ENCODE measurements at places on chromosomes 2 and 18.
A peak's percentile ranks its signal among the peaks of the same experiment; 100 is the strongest.

- peak; percentile 43 for DNase-seq
These were observed 5.4 kb downstream of the SPR start for GRCh38 chr2:72892506-72893173.

DNA sequence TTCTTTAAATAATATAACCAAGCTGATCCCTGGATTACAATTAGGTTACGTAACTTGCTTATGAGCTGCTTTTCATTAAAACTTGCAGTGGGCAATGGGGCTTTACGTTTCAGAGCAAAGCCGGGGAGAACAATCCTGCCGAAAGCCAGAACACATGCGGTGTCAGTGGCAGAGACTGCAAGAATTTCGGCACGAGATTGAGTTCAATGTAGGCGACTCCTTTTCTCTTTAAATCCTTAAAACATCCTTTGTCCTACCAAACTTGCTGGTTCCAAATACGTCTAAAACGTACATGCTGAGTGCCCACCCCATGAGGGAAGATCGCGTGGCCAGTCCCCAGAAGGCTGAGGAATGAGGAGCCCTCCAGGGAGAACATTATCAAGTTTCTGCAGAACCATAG, 36.8 kb upstream of the NCOA1 start:
- no peak for DNase-seq

DNA sequence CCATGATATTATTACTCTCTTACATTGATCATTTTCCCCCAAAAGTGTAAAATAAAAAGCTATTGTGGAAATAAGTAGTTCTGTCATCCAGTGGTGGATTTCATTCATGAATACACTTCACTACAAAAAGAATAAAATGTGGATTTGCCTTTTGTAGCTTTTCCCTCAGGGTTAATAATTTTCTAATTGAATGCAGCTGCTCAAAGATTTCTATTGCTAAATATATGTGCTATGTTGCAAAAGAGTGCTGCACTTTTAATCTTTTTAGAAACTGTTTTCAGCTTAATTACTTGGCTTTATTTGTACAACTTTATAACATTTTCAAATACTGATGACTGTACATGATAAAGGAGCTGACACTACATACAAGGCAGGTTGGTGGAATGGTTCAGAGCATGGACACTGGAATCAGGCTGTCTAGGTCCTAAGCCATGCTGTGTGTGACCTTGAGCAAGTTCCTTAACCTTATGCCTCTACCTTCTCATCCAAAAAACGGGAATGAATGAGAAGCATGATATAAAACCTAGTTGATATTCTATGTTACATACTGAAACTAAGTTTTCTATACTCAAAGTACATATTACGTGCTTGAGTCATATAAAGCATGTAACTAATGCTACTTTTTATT, 128.8 kb downstream of the THSD7B start:
- no peak for DNase-seq

DNA sequence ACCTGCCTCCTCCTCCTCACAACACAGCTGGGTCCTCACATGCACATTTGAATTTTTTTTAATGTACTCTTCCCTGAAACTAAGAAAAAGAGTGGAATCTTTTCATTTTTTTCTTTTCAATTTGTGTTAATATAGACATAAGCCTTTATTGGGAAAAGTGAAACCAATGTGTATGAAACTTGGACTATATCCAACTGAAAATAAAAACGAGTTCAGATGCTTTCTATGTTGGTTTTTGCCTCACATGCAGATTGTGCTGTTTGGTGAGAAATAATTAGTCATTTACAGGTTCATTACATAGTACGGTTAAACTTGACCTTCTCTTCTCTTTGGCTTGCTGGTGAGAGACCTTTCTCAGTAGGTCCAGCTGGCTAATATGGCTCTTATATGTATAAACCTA, 515.2 kb upstream of the FANCL start:
- DNase-seq = no peak

DNA sequence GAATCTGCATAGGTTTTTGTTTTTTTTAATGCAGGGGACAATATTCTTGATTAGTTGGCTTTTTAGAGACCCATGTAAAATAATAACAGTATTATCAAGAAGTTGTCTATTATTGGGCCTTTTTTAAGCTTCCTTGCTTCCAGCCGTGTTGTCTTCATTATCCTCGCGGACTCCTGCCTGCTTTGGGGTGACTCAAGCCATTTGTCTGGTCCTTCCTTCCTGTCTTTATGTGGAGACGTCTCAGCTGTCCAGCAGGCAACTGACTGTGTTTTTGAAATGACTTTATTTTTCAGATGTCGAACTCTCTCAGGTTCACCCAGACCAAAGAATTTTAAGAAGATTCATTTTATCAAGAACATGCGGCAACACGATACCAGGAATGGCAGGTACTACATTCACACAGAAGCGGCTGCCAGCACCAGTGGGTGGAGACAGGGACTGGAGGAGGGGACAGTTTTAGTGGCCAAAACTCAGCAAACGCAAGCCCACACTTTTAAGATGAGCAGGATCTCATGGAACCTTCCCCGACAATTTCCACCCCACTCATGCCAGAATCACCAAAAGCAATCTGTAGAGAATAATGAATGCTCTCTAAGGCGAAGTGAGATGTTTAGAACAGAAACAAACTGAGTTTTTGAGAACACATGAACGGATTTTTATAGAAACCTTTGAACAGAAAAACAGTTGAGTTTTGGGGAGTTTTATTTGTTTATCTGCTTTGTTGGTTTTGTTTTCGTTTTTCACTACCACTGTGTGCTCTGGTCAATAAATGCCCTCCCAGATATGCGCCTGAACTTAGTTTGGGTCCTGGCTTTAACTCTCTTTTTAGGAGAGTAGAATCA, 59.1 kb downstream of the CABLES1 start:
- DNase-seq = no peak

DNA sequence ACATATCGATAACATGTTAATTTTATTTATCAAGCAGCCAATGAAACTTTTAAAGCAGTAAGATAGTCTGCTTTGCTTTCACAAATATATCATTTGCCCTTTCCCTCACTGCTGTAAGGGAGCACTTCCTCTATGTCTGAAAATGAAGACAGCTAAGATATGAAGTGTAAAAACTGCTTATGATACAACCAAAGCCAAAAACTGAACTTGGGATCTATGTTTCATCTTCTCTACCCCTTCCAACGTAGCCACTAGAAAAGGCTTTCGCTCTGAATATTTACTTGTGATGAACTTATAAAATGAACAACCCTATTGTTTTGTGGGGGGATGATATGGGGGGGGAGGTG, 140.3 kb downstream of the TCF4 start:
- DNase-seq = no peak

GRCh38 chr18:54119524-54120019, 104.9 kb downstream of the MBD2 start:
- DNase-seq = no peak

GRCh38 chr2:74930811-74931486, 27.5 kb upstream of the POLE4 start:
- no peak for DNase-seq

DNA sequence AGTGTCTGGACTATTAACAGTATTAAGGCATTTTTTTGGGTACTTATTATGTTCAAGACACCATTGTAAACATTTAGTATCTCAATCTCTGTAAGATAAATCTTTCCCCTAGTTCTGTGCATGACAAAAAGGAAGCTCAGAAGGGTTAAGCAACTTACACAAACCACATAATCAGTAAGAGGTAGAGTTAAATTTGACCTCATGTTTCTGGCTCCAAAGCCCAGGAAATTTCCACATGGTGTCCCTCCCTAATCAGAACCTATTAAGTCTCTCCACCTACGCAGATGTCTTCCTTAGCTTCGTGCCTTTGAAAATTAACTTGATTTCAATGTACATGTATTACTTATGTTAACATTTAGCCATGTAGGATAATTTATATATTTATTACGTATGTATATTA, 2.0 kb downstream of the MFSD6 start:
- no peak for DNase-seq

DNA sequence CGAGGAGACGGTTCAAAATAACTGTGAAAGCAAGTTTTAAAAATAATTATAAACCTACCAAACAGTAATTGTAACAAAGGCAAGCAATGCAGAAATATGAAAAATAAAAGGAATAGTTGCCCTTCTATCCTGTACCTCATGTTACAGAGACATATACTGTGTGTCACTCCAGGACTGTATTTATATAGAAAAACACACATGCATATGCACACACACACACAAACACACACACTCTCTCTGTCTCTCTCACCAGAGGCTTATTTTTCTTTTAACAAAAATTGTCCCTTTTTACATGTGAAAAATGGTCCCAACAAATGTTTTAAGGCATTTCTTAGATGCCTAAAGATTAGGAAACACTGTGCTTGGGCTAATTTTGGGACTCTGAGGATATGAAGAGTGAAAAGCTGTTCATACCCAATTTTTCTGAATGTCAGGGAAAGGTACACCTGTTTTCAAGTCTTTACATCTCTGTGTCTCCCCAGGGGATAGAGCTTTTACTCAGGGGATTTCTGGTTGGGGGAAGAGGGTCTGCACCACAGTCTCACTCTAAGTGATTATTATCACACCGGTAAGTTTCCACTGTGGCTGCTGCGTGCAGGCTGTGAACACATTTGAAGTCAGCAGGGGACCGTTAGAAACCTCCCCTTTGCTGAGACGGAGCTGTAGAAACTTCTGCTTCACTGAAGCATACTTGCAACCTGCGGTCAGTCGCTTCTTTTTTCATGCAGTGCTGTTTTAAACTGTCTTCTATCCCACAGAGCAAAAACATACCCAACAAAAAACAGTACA, 51.4 kb upstream of the SPAG16 start:
- DNase-seq = peak; percentile 8

GRCh38 chr2:237558961-237559641, 7.3 kb upstream of the PRLH start:
- no peak for DNase-seq

- no peak for DNase-seq
These were observed 277.5 kb upstream of the ZSWIM2 start for GRCh38 chr2:187126247-187127005.

- DNase-seq = no peak
These were observed 62.0 kb downstream of the GLI2 start for GRCh38 chr2:120797421-120798221.

DNA sequence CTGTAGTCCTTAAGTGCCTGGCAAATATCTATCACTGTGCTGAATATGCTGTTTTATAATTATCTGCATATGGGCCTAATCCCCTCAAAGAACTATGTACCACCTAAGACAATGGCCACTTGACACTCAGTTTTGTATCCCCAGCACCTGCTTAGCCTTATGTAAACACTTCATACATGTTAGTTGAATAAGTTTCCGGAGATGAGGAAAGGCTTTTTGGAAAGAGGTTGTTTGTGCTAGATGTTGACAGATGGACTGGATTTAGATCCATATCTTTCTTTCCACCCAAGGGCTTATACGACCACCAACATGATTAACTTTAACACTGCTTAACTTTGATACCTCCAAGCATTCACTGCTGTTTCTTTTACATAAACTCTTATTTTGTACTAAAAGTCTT, 63.3 kb downstream of the FAM228A start:
- DNase-seq = no peak

DNA sequence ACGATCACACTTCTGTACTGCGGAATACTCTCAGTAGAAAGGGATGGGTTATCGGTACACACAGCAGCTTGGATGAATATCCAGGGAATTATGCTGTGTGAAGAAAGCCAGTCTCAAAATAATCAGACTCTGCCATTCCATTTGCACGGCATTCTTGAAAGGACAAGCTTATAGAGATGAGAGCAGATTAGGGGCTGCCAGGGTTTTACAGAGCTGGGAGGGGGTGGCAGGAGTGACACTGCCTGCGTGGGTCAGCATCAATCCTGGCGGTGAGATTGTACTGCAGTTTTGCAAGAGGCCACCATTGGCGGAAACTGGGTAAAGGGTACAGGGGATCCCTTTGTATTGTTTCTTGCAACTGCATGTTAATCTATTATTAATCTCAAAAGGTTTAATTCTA, 16.6 kb downstream of the KCNG2 start:
- no peak for DNase-seq

GRCh38 chr18:2549462-2549861, 21.8 kb downstream of the METTL4 start:
- DNase-seq = no peak

DNA sequence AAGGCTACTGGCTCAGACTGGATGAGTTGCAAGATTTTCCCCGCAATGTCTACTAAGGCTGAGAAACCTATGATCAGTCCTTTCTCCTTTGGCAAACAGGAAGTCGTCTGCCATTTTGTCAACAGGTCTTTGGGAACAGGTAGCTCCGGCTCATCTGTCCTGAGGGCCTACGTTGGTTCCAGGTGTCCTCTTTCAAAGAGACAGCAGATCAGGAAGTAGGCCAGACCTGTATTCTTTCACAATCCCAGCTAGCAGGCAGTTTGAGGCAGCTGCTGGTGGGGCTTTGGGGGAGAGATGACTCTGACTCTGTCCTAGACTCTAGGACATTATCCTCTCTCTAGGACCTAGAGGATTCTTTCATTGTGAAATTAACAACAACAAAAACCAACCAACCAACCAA, 98.6 kb downstream of the ACTR2 start:
- no peak for DNase-seq

Data from activated CD4-positive, alpha-beta T cell treated with anti-CD3 and anti-CD28 coated beads, Interleukin-2, amount 50 U/mL, for 1 hour (primary cell).